Peyer's patch (tissue), 4 donors: ENCODE measurements at places on chromosomes 5 and 9. TPM values are rescaled to one million over a fixed set of nuclear protein-coding genes. Genes with fewer than 3 reads are reported as not detected.
A peak's percentile ranks its signal among the peaks of the same experiment; 100 is the strongest.

The TRIM7 gene
- total RNA-seq = 2.6 TPM

The FBXW5 gene
- 247 TPM for total RNA-seq

The ANXA2R gene
- total RNA-seq = 6.4 TPM

The SPINK1 gene
- total RNA-seq = 436 TPM

The FKTN gene
- total RNA-seq = 22.1 TPM

The GRIA1 gene
- 1.7 TPM for total RNA-seq

The GPX8 gene
- total RNA-seq = 5.8 TPM

The TAF1L gene
- 0.19 TPM for total RNA-seq

The CCDC192 gene
- not detected for total RNA-seq

The SHLD3 gene
- 7.4 TPM for total RNA-seq

The ZER1 gene
- total RNA-seq = 114 TPM

The IRGM gene
- not detected for total RNA-seq

The OR13C3 gene
- not detected for total RNA-seq

The MYOZ3 gene
- not detected for total RNA-seq

The TAF11L12 gene
- not detected for total RNA-seq

The ADAMTS2 gene
- total RNA-seq = 8.3 TPM

The CXCL14 gene
- total RNA-seq = 22.2 TPM

The PRR16 gene
- total RNA-seq = 2.9 TPM

- H3K36me3 ChIP-seq = no peaks in the 10 kb centered on the region
- DNase-seq = no peak
- no peak overlapping the region for H3K4me3 ChIP-seq
- H3K27me3 ChIP-seq = no peaks in the 10 kb centered on the region
- H3K27ac ChIP-seq = no peak overlapping the region
- H3K4me1 ChIP-seq = no peaks in the 10 kb centered on the region
Measured at GRCh38 chr5:148091991-148092964, 28.5 kb downstream of the SPINK5 start.

- DNase-seq = no peak
- no peaks in the 10 kb centered on the region for H3K27me3 ChIP-seq
- no peak overlapping the region for H3K4me3 ChIP-seq
Measured at GRCh38 chr5:80631278-80632259, 22.9 kb upstream of the MSH3 start.

DNA sequence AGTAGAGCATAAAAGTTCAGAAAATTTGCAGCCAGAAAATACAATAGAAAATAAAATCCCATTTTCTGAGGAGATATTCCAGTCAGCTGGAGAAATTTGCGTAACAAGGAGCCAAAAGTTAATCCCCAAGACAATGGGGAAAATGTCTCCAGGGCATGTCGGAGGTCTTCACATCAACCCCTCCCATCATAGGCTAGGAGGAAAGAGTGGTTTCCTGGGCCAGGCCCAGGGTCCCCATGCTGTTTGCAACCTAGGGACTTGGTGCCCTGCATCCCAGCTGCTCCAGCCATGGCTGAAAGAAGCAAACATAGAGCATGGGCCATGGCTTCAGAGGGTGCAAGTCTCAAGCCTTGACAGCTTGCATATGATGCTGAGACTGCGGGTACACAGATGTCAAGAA, 255.0 kb downstream of the DTWD2 start:
- H3K27me3 ChIP-seq = no peaks in the 10 kb centered on the region
- H3K27ac ChIP-seq = no peak overlapping the region
- no peaks in the 10 kb centered on the region for H3K4me1 ChIP-seq
- H3K36me3 ChIP-seq = no peaks in the 10 kb centered on the region
- H3K4me3 ChIP-seq = no peak overlapping the region
- DNase-seq = no peak

DNA sequence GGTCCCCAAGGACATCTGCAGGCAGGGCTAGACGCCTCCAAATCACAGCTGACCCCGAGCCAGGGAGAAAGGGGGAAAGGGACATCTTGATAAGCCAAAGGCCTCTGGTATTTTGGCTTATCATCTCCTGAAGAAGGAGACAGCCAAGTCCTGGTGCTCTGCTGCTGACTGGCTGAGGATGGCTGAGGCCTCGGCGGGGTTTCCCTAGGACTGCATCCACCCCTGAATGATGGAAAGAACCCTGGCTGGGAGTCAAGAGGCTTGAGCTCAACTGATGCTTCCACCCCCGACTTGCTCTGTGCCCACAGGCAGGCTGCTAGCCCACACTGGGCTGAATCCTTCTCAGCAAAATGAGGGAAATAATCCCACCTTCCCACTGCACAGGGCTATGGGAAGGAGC, 30.9 kb upstream of the HRH2 start:
- H3K36me3 ChIP-seq = no peaks in the 10 kb centered on the region
- H3K27me3 ChIP-seq = no peaks in the 10 kb centered on the region
- H3K4me1 ChIP-seq = no peaks in the 10 kb centered on the region
- no peak overlapping the region for H3K4me3 ChIP-seq
- DNase-seq = peak; percentile 19
- H3K27ac ChIP-seq = no peak overlapping the region

DNA sequence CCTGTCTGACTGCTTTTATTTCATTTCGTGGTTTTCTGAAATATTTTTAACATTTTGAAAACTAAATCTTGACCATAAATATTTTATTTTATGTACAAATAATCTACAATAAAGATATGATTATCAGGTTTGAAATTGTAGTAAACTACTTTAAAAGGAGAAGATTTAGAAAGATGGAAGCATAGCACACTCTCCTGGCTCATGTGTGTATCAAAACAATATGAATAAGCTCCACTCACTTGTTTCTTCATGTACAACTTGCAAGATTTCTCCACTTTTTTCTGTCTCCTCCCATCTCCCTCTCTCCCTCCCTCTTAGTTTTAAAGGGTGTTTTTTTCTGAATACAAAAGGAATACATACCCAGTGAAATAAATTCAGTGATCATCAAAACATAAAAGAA, 15.4 kb upstream of the VPS13A start:
- no peaks in the 10 kb centered on the region for H3K4me1 ChIP-seq
- no peaks in the 10 kb centered on the region for H3K36me3 ChIP-seq
- no peak overlapping the region for H3K4me3 ChIP-seq
- H3K27me3 ChIP-seq = no peaks in the 10 kb centered on the region

- no peaks in the 10 kb centered on the region for H3K27me3 ChIP-seq
- no peaks in the 10 kb centered on the region for H3K36me3 ChIP-seq
- DNase-seq = no peak
- no peak overlapping the region for H3K27ac ChIP-seq
- no peaks in the 10 kb centered on the region for H3K4me1 ChIP-seq
Measured at GRCh38 chr5:175387144-175387543, 56.8 kb downstream of the DRD1 start.

- H3K4me3 ChIP-seq = no peak overlapping the region
- no peak overlapping the region for H3K27ac ChIP-seq
- H3K36me3 ChIP-seq = peaks cover 61% of the 10 kb centered on the region
- no peak for DNase-seq
- no peaks in the 10 kb centered on the region for H3K27me3 ChIP-seq
Measured at GRCh38 chr5:138934971-138935370, 59.8 kb upstream of the LRRTM2 start.

DNA sequence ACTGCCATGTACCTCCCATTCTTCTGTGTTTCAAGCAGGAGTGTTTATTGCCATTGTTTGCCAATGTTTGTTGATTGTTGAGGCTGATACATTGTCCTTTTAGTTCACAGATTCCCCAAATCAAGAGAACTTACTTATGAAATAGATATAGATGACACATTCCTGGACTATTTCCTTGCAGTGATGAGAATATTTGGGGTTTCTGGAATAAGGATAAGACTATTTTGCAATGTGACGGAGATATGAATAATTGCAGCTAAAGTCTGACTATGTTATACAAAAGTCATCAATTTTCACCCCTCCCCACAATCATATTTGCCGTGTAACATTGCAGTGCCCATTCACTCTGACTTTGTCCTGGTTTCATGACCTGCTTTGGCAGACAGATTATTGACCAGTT, 460.8 kb downstream of the CDH10 start:
- H3K27ac ChIP-seq = no peak overlapping the region
- no peaks in the 10 kb centered on the region for H3K36me3 ChIP-seq
- H3K4me1 ChIP-seq = no peaks in the 10 kb centered on the region
- no peak for DNase-seq
- H3K4me3 ChIP-seq = no peak overlapping the region

- no peaks in the 10 kb centered on the region for H3K27me3 ChIP-seq
- H3K27ac ChIP-seq = peak overlapping the region; percentile 85
- no peaks in the 10 kb centered on the region for H3K4me1 ChIP-seq
- DNase-seq = no peak
- H3K36me3 ChIP-seq = peaks cover 29% of the 10 kb centered on the region
- H3K4me3 ChIP-seq = peak overlapping the region; percentile 79
Measured at GRCh38 chr9:15423231-15423985, 732 bp downstream of the SNAPC3 start.

DNA sequence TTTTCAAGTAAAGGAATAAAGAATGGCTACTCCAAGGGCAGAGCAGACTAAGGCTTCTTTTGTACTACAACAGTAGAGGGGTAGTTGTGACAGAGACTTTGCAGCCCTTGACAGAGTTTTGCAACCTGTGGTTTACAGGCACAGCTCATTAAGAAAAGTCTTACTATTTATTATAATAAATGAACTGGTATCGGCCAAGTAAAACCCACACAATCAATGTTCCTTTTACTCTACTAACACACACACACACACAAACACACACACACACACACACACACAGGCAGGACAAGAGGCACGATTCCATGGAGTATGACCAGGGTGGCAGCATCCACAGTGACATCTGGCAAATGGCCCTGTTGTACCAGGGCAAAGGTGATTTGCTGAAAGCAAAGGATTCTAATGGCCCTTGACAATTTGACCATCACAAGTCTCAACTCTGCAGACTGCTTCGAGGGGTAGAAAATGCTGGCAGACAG, 59.1 kb upstream of the GOLPH3 start:
- DNase-seq = no peak
- no peaks in the 10 kb centered on the region for H3K27me3 ChIP-seq
- no peak overlapping the region for H3K27ac ChIP-seq
- no peak overlapping the region for H3K4me3 ChIP-seq
- H3K4me1 ChIP-seq = peaks cover 8% of the 10 kb centered on the region
- no peaks in the 10 kb centered on the region for H3K36me3 ChIP-seq

DNA sequence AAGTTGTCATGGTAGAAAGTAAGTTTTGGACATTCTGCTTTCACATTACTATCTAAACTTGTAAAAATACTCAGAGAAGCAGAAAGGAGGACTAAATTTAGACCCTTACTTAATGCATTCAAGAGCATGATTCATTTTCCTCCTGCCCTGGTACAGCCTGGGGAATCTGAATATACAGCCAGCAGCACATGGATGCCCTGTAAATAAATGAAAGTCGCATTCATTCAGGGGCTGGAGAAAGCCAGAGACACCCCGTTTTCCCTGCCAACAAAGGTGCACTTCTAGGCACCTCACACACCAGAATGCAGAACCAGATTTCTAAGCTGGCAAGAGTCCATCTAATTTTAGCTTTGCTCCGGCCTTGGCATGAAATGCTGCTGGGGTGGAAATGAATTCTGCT, 172.7 kb upstream of the KLF9 start:
- no peak overlapping the region for H3K4me3 ChIP-seq
- no peaks in the 10 kb centered on the region for H3K36me3 ChIP-seq
- no peaks in the 10 kb centered on the region for H3K4me1 ChIP-seq
- H3K27ac ChIP-seq = peak overlapping the region; percentile 53
- no peak for DNase-seq

DNA sequence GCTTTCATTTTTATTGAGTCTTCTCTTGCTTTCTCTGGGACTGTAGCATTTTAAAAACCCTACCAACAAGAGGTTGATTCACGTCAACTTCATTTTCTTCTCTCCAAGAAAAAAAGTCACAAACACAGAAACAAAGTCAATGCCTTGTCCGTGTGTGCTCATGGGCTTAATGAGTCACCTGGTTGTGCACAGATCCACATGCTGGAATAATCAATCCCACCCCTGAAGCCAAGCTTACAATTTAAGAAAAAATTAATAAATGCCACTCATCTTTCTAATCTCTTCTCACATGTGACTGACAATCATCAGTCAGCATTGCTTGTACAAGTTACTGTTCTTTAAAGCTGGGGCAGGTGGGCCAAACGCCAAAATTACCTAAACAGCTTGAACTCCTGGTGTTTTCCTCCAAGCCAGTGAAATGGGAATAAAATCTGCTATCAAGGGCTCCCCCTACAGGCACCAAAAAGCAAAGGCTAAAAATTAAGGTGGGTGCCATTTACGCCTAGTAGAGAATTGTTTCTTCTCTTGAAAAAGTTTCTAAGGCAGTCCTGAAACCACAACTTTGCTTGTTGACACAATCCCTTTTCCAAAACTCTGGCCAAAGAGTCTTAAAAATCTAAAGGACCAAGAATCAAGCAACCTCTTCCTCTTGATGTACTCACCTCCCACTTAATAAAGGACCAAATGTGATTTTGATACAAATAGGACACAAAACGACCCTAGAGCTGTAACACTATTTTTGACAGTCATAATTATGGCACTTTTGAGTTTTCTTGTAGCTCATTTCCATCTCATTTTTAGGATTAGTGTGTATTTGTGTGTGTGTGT, 21.3 kb downstream of the TRMO start:
- DNase-seq = no peak
- H3K27me3 ChIP-seq = no peaks in the 10 kb centered on the region
- H3K36me3 ChIP-seq = no peaks in the 10 kb centered on the region
- no peak overlapping the region for H3K27ac ChIP-seq
- no peak overlapping the region for H3K4me3 ChIP-seq

DNA sequence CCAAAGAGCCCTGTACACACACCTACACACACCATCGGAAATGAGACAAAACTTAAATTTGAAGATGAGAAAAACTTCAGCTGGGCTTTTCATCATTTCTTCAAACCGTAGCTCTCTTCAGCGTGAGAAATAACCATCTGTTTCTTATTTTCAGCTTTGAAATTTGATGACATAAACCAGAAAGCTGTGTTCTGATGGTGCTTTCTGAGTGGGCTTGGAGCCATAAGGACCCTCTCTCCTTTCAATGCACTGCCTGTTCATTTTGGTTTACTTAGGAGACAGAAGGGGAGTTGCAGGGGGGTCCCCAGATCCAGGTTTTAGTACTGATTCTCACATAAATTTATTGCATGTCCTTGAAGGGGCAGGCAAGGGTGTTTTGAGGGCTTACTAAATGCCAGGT, 9.5 kb downstream of the FBXO10 start:
- H3K4me3 ChIP-seq = no peak overlapping the region
- H3K4me1 ChIP-seq = no peaks in the 10 kb centered on the region
- no peaks in the 10 kb centered on the region for H3K27me3 ChIP-seq
- H3K27ac ChIP-seq = no peak overlapping the region

GRCh38 chr5:125756456-125756855, 666.8 kb upstream of the GRAMD2B start:
- no peak overlapping the region for H3K4me3 ChIP-seq
- no peaks in the 10 kb centered on the region for H3K27me3 ChIP-seq
- no peaks in the 10 kb centered on the region for H3K4me1 ChIP-seq
- DNase-seq = no peak
- H3K36me3 ChIP-seq = no peaks in the 10 kb centered on the region
- no peak overlapping the region for H3K27ac ChIP-seq

GRCh38 chr9:114452219-114453165, 52.8 kb downstream of the WHRN start:
- no peak overlapping the region for H3K4me3 ChIP-seq
- no peaks in the 10 kb centered on the region for H3K36me3 ChIP-seq
- no peaks in the 10 kb centered on the region for H3K4me1 ChIP-seq

- no peaks in the 10 kb centered on the region for H3K36me3 ChIP-seq
- H3K4me3 ChIP-seq = peak overlapping the region; percentile 59
- H3K4me1 ChIP-seq = peaks cover 51% of the 10 kb centered on the region
- no peak for DNase-seq
- peak overlapping the region; percentile 83 for H3K27ac ChIP-seq
Measured at GRCh38 chr5:139668064-139668880, 20.1 kb downstream of the CXXC5 start.

- no peak overlapping the region for H3K27ac ChIP-seq
- no peak for DNase-seq
- peaks cover 9% of the 10 kb centered on the region for H3K4me1 ChIP-seq
- H3K27me3 ChIP-seq = no peaks in the 10 kb centered on the region
- no peak overlapping the region for H3K4me3 ChIP-seq
Measured at GRCh38 chr5:14935341-14935740, 63.8 kb upstream of the ANKH start.
